CD8-positive, alpha-beta T cell (primary cell): ENCODE measurements at places on chromosomes 12 and 14. TPM values are rescaled to one million over a fixed set of nuclear protein-coding genes. Genes with fewer than 3 reads are reported as not detected.

Gene TMEM121
- total RNA-seq = 2.8 TPM

Gene ASB2
- total RNA-seq = 1.7 TPM

Gene AP1G2
- total RNA-seq = 153 TPM

Gene STON2
- not detected for total RNA-seq

Gene MUCL1
- total RNA-seq = not detected

Gene GPR162
- not detected for total RNA-seq

Gene CCDC196
- total RNA-seq = not detected

Gene KRT85
- total RNA-seq = not detected

Gene SERPINA1
- 0.42 TPM for total RNA-seq

Gene CNTN1
- not detected for total RNA-seq

Gene ART4
- total RNA-seq = not detected

Gene GOLGA5
- 5.9 TPM for total RNA-seq

Gene TMEM19
- total RNA-seq = 8.8 TPM

Gene NRIP2
- total RNA-seq = not detected

Gene HCAR2
- total RNA-seq = not detected

Gene RITA1
- 4.3 TPM for total RNA-seq

Gene GARIN6
- total RNA-seq = not detected

Gene HOXC12
- not detected for total RNA-seq

Gene TRHDE
- not detected for total RNA-seq

Gene P2RX2
- total RNA-seq = not detected

Gene CLMN
- total RNA-seq = 0.50 TPM

Gene KCNJ8
- total RNA-seq = not detected

Gene RARG
- 16.5 TPM for total RNA-seq

Gene NANOG
- not detected for total RNA-seq

Gene ENDOU
- not detected for total RNA-seq

Gene TGFB3
- 6.9 TPM for total RNA-seq
